ENCODE measurements at places on chromosomes 7 and 10. TPM values are rescaled to one million over a fixed set of nuclear protein-coding genes. Genes with fewer than 3 reads are reported as not detected.

Gene ADAM12
- total RNA-seq = 126 TPM

Gene LRRD1
- total RNA-seq = 0.27 TPM

Gene AMZ1
- total RNA-seq = 5.7 TPM

Gene PCDH15
- total RNA-seq = not detected

GRCh38 chr7:92732316-92733036, 103.9 kb downstream of the CDK6 start:
- no peak for DNase-seq
- H3K4me3 ChIP-seq = no peak overlapping the region
- peak overlapping the region; percentile 53 for H3K27ac ChIP-seq
- no peaks in the 10 kb centered on the region for H3K36me3 ChIP-seq
- peaks cover 19% of the 10 kb centered on the region for H3K4me1 ChIP-seq

Gene TDRD1
- not detected for total RNA-seq

- H3K27ac ChIP-seq = no peak overlapping the region
- no peaks in the 10 kb centered on the region for H3K4me1 ChIP-seq
- H3K4me3 ChIP-seq = no peak overlapping the region
These were observed 52.8 kb upstream of the AOAH start for GRCh38 chr7:36777062-36777461.

DNA sequence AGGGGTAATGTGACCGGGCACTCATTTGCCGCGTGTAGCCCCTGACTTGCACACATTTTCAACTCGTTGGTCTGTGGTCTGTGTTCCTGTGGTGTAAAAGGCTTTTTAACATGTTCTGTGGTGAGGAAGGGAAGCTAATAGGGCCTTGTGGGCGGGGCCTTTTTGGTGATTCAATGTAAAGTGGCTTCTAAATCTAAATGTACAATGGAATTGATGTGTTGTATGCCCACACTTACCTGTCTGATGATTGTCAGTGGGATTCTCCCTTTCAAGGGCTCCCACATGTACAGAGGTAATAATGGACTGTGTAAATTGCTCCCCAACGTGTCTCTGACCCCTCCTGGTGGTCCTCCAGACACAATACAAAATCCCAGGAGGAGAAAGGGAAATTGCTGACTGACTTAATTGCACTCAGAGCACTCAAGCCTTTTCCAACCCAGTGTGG, 43.1 kb upstream of the GATAD1 start:
- no peak overlapping the region for H3K27ac ChIP-seq
- peaks cover 6% of the 10 kb centered on the region for H3K36me3 ChIP-seq
- no peak overlapping the region for H3K4me3 ChIP-seq
- no peaks in the 10 kb centered on the region for H3K4me1 ChIP-seq
- no peak for DNase-seq

DNA sequence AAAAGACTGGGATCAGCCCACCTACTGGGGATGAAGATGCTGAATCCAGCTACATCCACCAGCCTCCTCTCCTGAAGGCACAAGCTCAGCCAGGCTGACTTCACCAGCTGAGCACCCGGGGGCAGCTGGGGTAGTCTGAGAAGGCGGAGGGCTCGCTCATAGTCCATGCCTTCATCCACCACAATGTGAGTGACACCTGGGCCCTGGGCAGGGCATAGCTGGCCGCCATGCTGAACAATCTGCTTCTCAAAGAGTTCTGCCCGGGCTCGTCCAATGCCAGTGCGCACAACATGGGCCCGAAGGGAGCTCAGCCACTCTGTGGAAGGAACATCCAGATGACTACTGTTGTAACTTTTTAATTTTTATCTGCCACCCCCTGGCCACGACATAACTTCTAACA, 2.2 kb downstream of the POLL start:
- H3K4me3 ChIP-seq = no peak overlapping the region
- no peaks in the 10 kb centered on the region for H3K27me3 ChIP-seq
- H3K4me1 ChIP-seq = peaks cover 16% of the 10 kb centered on the region
- DNase-seq = no peak

DNA sequence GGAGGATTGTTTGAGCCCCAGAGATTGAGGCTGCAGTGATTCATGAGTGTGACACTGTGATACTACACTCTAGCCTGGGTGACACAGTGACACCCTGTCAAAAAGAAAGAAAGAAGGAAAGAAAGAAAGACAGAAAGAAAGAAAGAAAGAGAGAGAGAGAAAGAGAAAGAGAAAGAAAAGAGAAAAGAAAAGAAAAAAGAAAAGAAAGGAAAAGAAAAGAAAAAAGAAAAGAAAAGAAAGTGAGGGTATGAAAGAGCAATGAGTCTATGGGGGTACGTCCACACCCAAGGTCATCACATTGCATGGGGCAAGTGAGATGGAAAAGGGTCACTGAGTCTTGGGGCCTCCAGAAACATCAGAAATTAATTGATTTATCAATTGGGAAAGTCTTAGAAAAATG, 135.2 kb upstream of the CSTF2T start:
- no peak overlapping the region for H3K4me3 ChIP-seq
- H3K27me3 ChIP-seq = no peaks in the 10 kb centered on the region
- H3K4me1 ChIP-seq = peaks cover 6% of the 10 kb centered on the region
- H3K27ac ChIP-seq = no peak overlapping the region

DNA sequence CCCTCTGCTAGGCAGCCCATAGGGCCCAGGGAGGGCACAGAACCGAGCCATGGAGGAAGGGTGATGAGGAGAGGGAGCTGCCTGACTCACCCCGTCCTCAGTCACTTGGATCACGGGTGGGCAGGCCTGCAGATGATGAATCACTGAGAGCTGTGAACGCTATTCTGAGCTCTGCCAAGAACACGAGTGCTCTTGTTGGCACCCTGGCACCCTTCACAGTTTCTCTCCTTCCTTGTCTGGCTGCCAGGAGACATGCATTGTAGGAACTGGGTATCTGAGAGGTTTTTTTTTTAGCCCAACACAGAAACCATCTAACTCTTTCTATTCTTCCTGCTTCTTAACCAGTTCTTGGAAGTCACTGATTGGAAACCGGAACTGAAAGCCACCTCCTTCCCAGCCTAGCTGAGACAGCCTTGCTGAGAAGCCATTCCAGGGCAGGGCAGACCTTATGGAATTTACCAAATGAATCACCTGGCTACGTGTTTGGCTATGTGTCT, 82.1 kb downstream of the SLC37A3 start:
- H3K4me1 ChIP-seq = peaks cover 13% of the 10 kb centered on the region
- no peaks in the 10 kb centered on the region for H3K27me3 ChIP-seq
- H3K36me3 ChIP-seq = no peaks in the 10 kb centered on the region
- peak overlapping the region; percentile 53 for H3K27ac ChIP-seq
- H3K4me3 ChIP-seq = peak overlapping the region; percentile 11
- peak; percentile 78 for DNase-seq

Gene CPED1
- 6.1 TPM for total RNA-seq

Gene FAM241B
- total RNA-seq = 4.4 TPM

DNA sequence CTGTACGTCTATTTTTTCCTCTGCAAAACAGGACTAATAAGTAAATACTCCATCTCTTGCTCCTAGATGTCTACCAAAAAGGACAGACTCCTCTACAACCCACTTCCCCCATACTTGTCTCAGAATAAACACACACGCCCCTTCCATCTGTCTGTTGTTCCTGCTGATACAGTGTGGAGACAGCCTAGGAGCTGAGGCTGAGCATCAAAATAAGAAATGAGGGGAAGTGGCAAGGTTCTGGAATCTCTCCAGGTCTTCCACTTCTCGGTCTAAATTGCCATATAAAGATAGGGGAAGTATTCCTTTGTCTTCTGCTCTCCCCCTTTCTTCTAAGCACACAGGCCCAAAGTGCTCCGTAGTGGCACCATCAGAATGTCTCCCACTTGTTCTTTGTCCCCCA, 30.8 kb upstream of the VSIR start:
- no peaks in the 10 kb centered on the region for H3K4me1 ChIP-seq
- peaks cover 15% of the 10 kb centered on the region for H3K27me3 ChIP-seq
- no peak overlapping the region for H3K27ac ChIP-seq

Gene BRAF
- 24.1 TPM for total RNA-seq

GRCh38 chr7:139886206-139886605, 57.1 kb downstream of the TBXAS1 start:
- H3K4me3 ChIP-seq = no peak overlapping the region
- peak; percentile 36 for DNase-seq
- no peak overlapping the region for H3K27ac ChIP-seq
- no peaks in the 10 kb centered on the region for H3K36me3 ChIP-seq

DNA sequence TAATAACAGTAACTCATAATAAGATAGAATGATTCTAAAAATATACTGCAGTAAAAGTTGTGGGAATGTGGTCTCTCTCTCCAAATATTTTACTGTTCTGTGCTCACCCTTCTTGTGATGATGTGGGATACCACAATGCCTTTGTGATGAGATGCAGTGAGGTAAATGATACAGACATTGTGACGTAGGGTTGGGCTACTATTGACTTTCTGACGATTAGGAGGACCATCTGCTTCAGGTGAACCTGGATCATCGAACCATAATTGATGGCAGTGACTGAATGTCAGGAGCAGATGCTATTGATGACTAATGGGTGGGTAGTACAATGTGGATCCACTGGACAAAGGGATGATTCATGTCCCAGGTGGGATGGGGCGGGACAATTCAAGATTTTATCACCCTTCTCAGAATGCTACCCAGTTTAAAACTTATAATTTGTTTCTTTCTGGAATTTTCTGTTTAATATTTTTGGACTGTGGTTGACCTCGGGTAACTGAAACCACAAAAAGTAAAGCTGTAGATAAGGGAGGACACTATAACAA, 73.9 kb upstream of the ARMC3 start:
- no peaks in the 10 kb centered on the region for H3K36me3 ChIP-seq
- H3K27me3 ChIP-seq = no peaks in the 10 kb centered on the region
- H3K4me3 ChIP-seq = no peak overlapping the region
- H3K27ac ChIP-seq = no peak overlapping the region

Gene DYNC1I1
- 3.2 TPM for total RNA-seq

Gene SLC25A13
- total RNA-seq = 56.0 TPM

GRCh38 chr10:104472505-104472904, 118.9 kb downstream of the CFAP58 start:
- no peak overlapping the region for H3K27ac ChIP-seq
- H3K27me3 ChIP-seq = no peaks in the 10 kb centered on the region
- no peak overlapping the region for H3K4me3 ChIP-seq
- H3K4me1 ChIP-seq = no peaks in the 10 kb centered on the region

All from astrocyte (in vitro differentiated cells and primary cell).